Prostate gland (tissue), 2 donors: ENCODE measurements at places on chromosomes 3 and 15. TPM values are rescaled to one million over a fixed set of nuclear protein-coding genes. Genes with fewer than 3 reads are reported as not detected.

The AAGAB gene
- total RNA-seq, result 34.1 TPM

The SQOR gene
- 29.4 TPM for total RNA-seq

DNA sequence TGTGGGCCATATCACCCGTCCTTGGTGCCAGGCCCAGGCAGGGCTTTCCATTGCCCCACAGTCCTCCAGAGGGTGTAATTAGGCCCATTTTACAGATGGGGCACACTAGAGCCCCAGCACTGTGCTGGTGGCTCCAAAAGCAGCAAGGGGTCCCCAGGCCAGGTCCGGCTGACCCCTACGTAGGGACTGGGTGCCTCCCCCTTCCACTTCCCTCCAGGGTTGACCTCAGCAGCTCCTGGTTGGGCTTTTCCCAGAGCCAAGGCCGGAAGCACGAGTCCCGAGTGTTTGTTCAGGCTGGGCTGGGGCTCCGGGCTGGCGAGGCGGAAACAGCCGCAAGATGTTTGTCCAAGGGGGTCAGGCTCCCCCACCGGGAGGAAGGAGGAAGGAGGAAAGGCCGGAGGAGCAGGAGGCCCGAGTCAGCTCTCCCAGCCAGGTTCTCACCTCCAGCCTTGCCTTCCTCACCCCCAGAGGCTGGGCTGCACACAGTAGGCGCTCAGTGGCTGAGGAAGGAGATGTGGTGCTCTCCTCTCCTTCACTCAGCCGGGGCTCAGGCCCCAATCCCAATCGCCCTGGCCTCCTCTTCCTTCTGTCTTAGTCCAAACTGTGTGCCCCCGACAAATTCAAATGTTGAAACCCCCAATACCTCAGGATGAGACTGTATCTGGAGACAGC is 17.1 kb upstream of the PLXND1 start:
- no peaks in the 10 kb centered on the region for H3K36me3 ChIP-seq
- DNase-seq, result no peak
- no peak overlapping the region for H3K4me3 ChIP-seq

- H3K4me3 ChIP-seq, result no peak overlapping the region
- H3K27ac ChIP-seq, result peak overlapping the region; percentile 90
- H3K27me3 ChIP-seq, result no peaks in the 10 kb centered on the region
- H3K4me1 ChIP-seq, result no peaks in the 10 kb centered on the region
Observed at GRCh38 chr3:42652611-42653302, 740 bp upstream of the ZBTB47 start.

GRCh38 chr3:134075568-134075825 is 45.8 kb upstream of the SLCO2A1 start:
- no peaks in the 10 kb centered on the region for H3K27me3 ChIP-seq
- H3K4me3 ChIP-seq, result no peak overlapping the region
- no peak for DNase-seq
- no peaks in the 10 kb centered on the region for H3K36me3 ChIP-seq
- no peak overlapping the region for H3K27ac ChIP-seq

- H3K4me3 ChIP-seq, result no peak overlapping the region
- H3K36me3 ChIP-seq, result no peaks in the 10 kb centered on the region
- H3K27me3 ChIP-seq, result no peaks in the 10 kb centered on the region
- no peaks in the 10 kb centered on the region for H3K4me1 ChIP-seq
Observed at GRCh38 chr15:80462836-80463512, 58.8 kb downstream of the ARNT2 start.

DNA sequence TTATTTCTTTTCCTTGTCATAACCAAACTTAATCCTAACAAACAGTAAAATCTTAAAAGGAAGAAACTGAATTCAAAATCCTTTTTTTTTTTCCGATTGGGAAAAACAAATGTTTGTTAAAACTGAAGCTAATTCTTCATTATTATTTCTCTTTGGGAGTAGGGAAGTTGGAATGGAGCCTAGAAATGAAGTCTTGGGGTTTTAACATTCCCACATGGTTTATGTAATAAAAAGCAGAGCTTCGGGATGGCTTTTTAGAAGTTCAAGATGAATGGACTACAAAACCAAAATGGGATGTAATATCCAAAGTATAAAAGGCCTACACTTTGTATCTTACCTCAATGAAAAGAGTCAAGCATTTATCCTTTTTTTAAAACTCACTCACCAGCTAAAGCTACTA is 189.0 kb upstream of the TMC3 start:
- H3K4me3 ChIP-seq, result no peak overlapping the region
- H3K36me3 ChIP-seq, result no peaks in the 10 kb centered on the region
- no peaks in the 10 kb centered on the region for H3K27me3 ChIP-seq
- no peaks in the 10 kb centered on the region for H3K4me1 ChIP-seq

DNA sequence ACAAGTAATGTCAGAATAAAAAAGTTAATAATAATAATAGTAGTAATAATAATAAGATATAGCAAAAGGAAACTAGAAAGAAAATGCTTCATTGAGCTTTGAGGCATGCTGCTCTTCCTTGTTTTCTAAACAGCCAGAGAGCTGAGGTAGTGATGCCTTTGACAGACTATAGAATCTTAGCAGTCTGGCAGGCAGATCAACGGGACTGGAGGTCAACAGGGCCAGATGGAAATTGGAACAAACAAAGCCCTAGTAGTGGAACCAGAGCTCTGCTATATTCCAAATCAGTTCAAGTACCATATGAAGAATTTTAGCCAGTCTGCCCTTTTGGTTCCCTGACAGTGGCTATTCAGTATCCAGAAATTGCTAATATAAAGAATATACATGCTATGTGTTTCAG is 278.6 kb downstream of the NLGN1 start:
- H3K36me3 ChIP-seq, result no peaks in the 10 kb centered on the region
- no peak overlapping the region for H3K27ac ChIP-seq
- DNase-seq, result no peak
- H3K27me3 ChIP-seq, result no peaks in the 10 kb centered on the region
- H3K4me3 ChIP-seq, result no peak overlapping the region
- no peaks in the 10 kb centered on the region for H3K4me1 ChIP-seq

- no peak overlapping the region for H3K27ac ChIP-seq
- H3K36me3 ChIP-seq, result no peaks in the 10 kb centered on the region
- H3K4me1 ChIP-seq, result no peaks in the 10 kb centered on the region
- no peaks in the 10 kb centered on the region for H3K27me3 ChIP-seq
- no peak for DNase-seq
Observed at GRCh38 chr3:71370467-71370866, 213.1 kb downstream of the FOXP1 start.

DNA sequence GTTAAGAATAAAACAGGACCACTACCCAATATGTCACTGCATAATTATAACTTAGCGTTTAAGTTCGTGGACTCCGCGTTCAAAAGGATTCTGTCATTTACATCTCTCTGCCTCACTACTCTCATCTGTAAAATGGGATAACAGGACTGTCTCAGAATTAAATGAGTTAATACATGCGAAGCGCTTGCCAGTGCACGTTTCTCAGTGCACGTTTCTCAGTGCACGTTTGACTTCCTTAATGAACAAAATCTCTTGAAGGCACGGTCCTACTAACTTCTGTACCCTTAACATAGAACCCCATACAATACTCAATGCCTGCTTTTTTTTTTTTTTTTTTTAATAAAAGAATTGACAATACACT is 499 bp downstream of the RABL3 start:
- H3K27ac ChIP-seq, result peak overlapping the region; percentile 97
- DNase-seq, result peak; percentile 5
- no peaks in the 10 kb centered on the region for H3K36me3 ChIP-seq

DNA sequence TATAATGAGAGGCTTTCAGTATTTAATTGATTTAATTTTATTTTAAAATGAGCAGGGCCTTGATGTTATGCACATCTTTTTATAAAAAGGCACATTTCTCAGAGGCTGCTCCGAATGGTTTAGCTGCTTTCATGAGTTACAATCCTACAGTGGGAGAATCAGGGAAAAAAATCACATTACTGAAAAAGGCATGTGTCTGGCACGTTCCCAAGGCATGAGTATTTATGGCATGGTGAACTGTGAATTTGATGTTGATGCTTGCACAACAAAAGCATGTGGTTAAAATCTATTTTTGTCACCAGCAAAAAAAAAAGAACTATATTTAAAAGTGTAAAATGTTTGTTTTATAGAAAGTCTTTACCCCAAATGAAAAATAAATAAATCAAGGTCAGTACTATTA is 485.2 kb upstream of the ROBO2 start:
- no peaks in the 10 kb centered on the region for H3K4me1 ChIP-seq
- H3K36me3 ChIP-seq, result no peaks in the 10 kb centered on the region
- no peak overlapping the region for H3K27ac ChIP-seq
- H3K27me3 ChIP-seq, result no peaks in the 10 kb centered on the region
- H3K4me3 ChIP-seq, result no peak overlapping the region
